ENCODE measurements at places on chromosomes 4 and X.

DNA sequence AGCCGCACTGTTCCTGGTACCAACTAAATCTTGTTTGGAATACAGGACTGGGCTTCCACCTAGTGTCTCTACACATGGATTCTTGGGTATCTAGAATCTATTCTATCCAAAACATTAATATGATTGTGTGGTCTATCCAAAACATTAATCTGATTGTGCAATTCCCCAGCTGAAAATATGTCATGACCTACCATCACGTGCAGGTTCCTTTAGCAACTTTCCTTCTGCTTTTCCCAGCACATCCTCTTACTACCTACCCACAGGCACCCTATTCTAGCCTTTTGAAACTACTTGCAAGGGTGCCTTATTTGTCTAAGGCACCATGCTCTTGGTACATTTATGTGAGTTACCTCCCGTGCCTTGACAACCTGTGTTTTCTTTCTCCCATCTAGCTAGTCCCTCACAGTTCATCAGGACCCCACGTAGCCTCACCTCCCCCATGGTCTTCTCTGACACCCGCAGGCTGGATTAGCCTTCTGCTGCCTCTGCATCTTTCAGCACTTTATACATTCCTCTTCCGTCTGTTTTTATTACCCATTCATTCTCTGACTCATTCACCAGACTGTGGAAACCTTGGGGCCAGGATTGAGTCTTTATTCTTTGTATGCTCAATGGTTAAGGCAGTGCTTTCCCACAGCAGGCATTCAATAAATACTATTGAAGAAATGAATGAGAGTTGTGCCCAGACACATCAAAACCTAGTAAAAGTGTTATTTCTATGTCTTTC, 88.8 kb upstream of the FAM9B start:
- DNase-seq, result no peak

DNA sequence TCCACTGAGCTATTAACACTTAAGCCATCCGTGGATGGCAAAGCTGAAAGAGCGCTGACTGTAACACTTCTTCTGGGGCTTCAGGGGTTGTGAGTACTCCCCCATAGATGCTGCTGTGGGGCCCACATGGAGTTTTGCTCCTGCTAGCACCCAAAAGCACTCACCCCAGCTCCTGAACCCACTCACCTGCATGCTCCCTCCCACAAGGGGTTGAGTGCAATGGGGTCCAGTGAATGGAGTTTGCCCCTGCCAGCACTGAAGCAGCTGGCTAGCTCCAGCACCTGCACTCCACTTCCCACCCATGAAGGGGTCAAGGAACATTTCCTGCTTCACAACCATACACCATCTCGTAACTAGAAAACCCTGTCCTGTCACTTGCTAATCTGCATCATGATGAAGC, 78.9 kb downstream of the IL21 start:
- no peak for DNase-seq

DNA sequence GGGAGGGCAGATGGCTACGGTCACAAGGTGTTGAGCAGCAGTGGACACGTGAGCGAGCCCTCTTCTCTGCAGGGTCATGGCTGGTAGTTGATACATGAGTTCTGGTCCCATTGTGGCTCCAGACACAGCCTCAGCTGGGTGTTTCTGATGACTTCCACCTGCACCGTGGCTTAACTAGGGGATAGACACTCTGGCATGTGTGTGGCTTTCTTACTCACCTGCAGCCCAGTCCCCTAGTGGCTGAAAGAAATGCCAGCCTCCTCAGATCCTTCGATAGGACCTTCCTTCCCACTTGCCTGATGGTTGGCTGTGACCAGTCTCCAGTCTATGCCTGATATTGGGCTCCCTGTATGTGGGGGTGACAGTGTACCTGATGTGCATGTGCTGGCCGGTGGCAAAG, 5.0 kb downstream of the GPR78 start:
- DNase-seq, result no peak

GRCh38 chrX:84363051-84363450, 139.2 kb downstream of the HDX start:
- no peak for DNase-seq

GRCh38 chrX:1932231-1932630, 317.4 kb downstream of the ASMT start:
- DNase-seq, result no peak

- DNase-seq, result no peak
Observed at GRCh38 chr4:169100670-169101101, 90.6 kb upstream of the CBR4 start.

DNA sequence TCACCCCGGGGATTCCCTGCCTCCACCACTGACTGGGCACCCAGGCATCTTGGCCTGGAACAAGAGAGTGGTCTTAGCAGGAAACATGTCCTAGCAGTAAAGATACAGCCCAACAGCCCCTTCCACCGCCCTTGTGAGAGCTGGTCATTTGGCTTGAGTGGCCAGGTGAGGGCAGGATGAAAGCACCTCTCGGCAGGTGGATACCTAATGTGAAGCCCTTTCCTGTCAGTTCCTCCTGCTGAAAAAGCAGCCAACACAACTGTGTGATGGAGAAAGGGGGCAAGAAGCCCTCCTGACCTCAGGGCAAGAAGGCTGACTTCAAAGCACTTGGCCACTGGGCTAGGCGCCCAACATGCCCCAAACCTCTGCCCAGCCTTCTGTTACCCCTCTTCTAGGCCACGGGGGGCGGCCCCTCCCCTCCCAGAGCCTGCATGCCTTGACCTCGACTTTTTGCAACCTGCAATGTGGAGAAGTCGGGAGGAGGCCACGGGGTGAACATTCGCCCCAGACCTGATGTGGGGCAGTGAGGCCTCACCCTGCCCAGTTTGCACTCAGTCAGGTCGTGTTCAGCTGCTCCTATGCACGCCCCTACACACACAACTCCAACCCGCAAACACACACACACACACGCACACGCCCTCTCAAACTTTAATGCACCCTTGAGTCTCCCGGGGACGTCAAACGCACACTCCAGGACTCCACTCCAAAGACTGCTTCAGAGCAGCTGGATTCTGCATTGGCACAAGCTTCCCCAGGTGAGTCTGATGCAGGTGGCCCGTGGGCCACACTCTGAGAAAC, 1.1 kb downstream of the LGI2 start:
- DNase-seq, result no peak

GRCh38 chrX:26597981-26598380, 382.0 kb downstream of the MAGEB5 start:
- no peak for DNase-seq

- no peak for DNase-seq
Observed at GRCh38 chr4:2795300-2795892, 2.5 kb downstream of the SH3BP2 start.

- no peak for DNase-seq
Observed at GRCh38 chr4:188175288-188175687, 36.0 kb downstream of the TRIML1 start.

DNA sequence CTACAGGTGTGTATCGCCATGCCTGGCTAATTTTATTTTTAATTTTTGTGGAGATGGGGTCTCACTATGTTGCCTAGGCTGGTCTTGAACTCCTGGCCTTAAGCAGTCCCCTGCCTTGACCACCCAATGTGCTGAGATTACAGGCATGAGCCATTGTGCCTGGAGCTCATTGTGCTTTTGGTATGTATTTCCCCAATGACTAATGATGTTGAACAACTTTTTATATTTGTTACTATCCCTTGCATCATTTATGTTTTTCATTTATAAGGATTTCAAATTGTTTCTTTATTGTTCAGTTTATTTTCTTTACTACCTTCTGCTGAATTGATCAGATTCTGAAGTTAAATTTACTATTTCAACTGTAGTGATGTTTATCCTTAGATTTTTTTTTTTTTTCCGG, 199.7 kb downstream of the CEP135 start:
- DNase-seq, result no peak

DNA sequence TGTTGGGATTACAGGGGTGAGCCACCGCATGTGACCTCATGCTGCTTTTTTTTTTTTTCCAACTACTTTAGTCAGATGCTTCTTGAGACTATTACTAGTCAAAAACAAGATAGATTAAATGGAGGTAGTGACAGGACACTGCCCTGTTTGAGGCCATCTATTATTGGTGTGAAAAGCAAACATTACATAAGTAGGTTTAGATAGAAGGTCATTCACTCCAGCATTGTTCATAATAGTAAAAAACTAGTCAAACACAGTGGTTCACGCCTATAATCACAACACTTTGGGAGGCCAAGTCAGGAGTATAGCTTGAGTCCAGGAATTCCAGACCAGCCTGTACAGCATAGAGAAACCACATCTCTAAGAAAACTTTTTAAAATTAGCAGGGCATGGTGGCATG, 16.3 kb downstream of the XIAP start:
- DNase-seq, result no peak

DNA sequence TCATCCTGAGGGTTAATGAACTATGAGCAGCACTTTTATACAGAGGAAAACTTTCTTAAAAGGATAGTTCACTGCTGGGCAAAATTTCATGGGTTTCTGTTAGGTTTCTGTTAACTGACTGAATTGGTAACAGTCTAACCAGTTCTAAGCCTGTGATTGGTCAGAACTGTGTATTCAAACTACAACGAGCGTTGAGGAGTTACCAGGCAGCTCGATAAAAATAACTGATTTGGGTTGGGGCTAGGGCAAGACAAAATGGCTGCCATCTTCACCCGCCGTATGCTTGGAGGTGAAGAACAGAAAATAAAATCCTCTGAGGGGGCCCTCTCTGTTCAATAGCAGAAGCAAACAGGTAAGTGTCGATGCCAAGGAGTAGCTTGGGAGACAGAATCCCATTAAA, 22.0 kb downstream of the FAM133A start:
- no peak for DNase-seq

DNA sequence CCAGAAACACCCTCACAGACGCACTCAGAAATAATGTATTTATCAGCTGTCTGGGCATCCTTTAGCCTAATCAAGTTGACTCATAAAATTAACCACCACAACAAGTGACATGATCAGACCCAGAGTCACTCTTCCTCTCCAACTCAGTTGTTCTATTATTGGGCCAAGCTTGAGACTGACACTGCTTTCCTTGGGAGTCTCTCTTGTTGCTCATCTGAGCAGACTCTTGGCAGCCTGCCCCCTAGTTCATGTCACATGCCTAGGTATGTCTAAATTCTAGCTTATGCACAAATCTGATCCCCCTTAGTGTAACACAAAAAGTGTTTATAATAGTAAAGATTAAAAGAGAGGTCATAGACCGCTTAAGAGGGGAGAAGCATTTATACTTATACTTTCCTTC, 72.6 kb upstream of the ADAMTS3 start:
- no peak for DNase-seq

DNA sequence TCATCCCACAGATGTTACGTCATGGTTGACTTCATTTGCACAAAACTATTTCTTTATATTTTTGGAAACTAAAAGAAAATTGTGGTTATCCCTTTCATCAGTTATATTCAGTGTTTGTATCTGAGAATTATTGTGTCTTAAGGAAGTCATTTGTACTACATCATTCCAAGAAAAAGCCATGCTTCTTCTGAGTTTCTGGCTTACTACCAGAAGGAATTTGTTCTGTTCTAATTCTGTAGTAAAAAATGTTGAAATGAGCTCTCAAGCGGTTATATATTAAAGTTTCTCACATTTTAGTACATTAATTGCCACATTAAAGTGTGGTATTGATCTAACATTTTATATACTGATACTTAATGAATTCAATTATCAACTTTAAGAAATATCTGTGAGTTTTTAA, 1844.5 kb downstream of the PCDH7 start:
- no peak for DNase-seq

DNA sequence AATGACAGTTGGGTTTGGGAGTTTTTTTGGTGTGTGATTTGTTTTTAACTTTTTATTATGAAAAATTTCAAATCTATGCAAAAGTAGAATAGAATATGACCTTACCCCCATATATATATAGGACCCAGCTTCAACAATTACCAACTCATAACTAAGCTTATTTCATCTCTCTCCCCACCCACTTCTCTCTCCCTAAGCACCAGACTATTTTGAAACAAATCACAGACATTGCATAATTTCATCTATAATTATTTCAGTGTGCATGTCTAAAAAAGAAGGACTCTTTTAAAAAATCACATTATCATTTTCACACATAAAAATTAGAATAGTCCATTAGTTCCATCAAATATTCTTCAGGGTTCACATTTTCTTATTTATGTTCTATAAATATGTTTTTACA, 28.3 kb upstream of the NKX6-1 start:
- no peak for DNase-seq
